ENCODE measurements at places on chromosomes 7 and 10.

GRCh38 chr10:1358860-1359625, 302.9 kb downstream of the WDR37 start:
- no peak for DNase-seq

DNA sequence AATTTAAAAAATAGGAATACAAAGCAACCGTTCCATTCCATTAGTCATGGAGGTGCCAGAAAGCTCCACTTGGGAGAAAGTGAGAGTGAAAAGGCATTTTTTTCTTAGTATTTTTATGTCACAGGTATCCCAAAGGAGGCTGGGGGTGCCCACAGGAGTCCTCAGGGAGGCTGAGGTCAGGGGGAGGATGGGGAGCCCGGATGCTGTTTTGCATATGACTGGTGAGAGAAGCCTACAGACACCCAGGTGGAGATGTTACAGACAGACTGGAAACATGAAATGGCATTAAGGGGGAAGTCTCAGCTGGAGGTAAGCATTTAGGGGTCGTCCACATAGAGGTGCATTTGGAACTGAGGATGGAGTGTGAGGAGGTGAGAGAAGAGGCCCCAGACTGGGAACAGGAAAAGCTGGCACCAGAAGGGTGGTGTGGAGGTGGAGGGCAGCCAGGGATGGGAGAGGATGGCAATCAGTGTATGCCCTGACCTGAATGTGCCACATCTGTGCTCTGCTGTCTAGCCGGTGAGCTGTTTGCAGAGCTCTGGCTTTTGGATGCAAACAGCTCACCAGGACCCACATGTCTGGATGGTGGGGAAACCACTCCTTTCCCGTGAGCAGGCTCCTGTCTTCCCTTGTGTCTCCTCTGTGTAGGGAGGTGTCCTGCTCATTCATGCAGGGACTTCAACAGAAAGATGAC, 101.1 kb downstream of the RAMP3 start:
- no peak for DNase-seq

DNA sequence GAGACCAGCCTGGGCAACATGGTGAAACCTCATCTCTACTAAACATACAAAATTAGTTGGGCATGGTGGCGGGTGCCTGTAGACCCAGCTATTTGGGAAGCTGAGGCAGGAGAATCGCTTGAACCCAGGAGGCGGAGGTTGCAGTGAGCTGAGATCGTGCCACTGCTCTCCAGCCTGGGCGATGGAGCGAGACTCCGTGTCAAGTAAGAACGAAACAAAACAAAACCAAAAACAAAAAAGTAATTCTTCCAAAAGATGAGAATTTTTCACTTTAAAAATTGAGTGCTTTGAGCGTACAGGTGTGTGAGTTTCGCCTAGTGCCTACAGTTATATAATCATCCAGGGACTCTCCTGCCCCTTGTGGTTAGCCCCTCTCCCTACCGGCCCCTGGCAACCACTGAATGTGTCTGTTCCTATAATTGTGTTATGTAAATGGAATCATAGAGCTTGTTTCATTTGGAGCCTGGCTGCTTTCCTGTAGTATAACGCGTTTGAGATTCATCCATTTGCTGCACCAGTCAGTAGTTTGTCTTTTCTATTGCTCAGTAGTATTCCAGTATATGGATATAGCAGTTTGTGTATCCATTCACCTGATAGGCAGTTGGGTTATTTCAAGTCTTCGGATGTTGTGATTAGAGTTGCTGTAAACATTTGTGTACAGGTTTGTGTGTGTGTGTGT, 80.0 kb downstream of the RBM33 start:
- no peak for DNase-seq

- DNase-seq: peak; percentile 48
Observed at GRCh38 chr10:27857616-27858015, 112.0 kb upstream of the MKX start.

DNA sequence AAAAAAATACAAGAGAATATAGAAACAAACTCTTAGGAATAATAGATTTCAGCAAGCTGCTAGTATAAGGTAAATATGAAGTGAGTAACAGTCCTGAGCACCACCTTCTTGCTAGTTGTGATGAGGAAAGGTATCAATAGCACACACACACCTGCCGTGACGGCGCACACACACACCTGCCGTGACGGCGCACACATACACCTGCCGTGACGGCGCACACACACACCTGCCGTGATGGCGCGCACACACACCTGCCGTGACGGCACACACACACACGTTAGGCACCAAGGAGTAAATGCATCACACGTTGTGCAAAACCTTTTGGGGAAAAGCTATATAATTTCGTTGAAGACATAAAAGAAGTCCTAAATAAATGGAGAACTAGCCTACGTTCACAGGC, 4.7 kb upstream of the JAKMIP3 start:
- DNase-seq: no peak

DNA sequence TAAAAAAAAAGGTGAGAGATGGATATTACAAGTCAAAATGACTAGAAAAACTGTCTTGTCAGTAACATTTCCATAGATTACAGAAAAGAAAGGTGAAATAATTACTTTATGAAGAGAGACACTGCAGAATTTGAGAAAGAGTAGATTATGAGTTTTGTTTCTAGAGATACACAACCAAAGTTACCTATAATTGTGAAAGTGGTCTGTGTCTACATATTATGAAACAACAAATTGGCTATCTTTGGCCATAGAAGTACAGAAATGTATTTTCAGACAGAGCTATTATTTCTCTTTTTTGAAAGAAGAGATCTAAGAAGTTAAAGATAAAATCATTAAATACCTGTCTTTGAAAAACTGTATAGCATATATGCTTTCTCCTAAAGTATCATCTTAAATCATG, 30.1 kb downstream of the KCND2 start:
- DNase-seq: no peak

GRCh38 chr7:92694211-92694610, 104.0 kb upstream of the FAM133B start:
- no peak for DNase-seq

DNA sequence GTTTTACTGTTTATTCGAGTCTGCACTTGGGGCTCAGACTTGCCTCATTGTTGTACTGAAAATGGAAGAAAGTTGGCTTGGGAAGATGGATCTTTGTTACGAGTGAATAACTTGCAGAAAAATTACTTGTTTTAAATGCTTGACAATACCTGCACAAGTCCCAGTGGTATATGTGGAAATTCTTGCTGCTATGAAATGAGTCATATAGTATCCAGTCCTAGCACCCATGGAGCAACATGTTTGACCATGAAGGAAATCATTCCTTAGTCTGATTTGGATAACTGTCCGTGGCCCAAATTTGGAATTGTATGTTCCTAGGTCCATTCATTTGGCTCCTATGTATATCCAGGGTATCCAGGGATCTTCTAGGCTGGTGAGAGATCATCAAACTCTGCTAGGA, 1096.8 kb downstream of the KCNMA1 start:
- no peak for DNase-seq

DNA sequence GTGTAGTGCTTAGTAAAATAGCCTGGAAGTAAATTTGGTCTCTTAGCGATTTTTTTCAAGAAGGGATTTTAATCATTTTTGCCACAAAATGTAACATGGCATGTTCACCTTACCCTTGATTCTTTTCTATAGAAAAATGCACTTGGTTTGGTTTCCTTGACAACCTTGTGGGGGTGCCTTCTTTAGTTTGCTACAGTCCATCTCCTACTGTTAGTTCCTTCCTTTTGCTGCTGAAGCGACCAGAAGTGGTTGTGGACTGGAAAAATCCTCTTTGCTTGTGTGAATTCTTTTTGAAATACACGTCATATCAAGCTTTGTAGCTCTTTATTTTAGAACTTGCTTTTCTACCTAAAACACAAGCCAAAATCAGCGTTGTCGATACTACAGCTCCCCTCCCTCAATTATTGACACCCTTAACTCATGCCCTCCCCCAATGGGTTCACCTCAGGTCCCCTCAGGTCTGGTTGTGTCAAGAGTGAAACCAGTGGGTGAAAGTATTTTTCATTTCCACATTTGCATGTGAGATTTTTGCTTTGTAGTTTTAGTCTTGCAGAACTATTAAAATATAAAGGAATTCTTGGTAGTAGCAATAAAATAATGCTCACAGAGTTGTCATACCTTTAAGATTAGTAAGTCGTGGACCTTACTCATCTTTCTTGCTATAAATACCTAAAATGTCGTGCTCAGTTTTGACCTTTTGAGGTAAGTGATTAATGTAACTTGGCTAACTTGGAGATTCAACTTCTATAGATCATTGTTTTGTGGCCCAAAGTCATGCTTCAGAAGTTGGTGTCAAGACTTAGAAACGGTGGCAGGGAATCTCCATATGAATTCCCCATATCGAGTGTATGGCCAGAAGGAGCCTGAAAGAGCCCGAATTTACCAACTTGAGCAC, 1.5 kb downstream of the ACTR3B start:
- peak; percentile 16 for DNase-seq

- DNase-seq: peak; percentile 32
Observed at GRCh38 chr7:157397731-157398691, 61.2 kb downstream of the DNAJB6 start.

- DNase-seq: peak; percentile 36
Observed at GRCh38 chr7:36129048-36129534, 24.0 kb upstream of the EEPD1 start.

DNA sequence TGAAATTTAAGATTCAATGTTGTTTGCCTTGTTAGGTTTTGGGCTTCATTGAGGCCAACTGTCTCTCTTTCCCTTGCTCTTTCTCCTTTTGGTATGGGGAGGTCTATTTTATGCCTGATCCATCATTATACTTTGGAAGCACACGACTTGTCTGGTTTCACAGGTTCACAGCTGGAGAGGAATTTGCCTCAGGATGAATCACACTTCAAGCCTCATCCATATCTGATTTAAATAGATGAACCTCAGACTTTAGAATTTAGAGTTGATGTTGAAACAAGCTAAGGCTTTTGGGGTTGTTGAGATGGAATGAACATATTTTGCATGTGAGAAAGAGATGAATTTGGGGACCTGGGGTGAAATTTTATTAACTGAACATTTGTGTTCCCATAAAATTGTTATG, 150.5 kb upstream of the IGFBP3 start:
- DNase-seq: no peak

DNA sequence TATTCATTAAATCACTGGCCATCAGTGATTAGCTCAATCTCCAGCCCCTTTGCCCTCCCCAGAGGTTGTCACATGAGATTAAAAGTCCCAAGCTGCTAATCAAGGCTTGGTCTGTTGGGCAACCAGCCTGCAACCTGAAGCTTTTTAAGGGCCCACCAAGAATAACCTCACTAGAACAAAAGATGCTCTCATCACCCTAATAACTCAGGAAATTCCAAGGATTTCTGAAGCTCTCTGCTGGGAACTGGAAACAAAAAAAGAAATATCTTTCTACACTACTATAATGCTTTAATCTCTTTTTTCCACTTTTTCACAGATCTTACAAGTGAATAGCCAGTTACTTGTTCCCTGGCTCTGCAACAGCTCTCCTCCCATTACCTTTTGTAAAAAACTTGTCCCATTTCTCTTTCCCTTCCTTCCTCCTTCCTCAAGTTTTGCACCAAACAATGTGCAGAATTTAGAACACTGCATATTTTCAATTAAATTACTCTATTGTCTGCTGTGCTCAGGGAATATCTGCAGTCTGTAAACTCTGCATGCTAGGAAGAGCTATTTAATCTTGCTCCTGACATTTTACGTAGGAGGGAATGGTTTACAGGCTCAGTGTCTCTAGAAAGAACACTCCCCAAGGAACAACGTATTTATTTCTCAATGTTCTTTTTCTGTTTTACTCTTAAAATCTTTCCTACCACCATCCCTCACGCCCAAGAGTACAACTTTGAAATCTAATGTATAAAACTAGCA, 169.1 kb downstream of the IMMP2L start:
- DNase-seq: no peak

GRCh38 chr10:112811741-112812551, 138.1 kb upstream of the TCF7L2 start:
- no peak for DNase-seq

- no peak for DNase-seq
Observed at GRCh38 chr7:76129836-76130235, 71.9 kb upstream of the SRRM3 start.

DNA sequence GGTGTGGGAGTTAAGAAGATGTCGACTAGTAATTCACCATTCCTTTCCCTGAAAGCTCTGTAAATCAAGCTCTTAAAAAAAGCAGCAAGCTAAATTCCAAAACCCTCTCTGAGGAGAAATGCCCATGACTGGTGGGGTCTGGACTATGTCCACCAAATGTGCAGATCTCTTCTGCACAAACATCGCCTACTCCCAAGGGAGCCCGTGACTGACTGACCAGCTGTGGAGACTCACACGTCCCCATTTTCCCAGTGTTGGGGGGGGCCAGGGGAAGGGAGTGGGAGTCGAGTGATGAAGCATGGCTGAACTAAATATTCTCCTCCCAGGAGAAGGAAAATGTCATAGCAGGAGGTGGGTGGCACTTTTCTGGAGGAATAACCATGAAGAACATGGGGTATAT, 164.1 kb upstream of the HPS1 start:
- DNase-seq: no peak

- DNase-seq: no peak
Observed at GRCh38 chr7:42167206-42167605, 69.8 kb downstream of the GLI3 start.

DNA sequence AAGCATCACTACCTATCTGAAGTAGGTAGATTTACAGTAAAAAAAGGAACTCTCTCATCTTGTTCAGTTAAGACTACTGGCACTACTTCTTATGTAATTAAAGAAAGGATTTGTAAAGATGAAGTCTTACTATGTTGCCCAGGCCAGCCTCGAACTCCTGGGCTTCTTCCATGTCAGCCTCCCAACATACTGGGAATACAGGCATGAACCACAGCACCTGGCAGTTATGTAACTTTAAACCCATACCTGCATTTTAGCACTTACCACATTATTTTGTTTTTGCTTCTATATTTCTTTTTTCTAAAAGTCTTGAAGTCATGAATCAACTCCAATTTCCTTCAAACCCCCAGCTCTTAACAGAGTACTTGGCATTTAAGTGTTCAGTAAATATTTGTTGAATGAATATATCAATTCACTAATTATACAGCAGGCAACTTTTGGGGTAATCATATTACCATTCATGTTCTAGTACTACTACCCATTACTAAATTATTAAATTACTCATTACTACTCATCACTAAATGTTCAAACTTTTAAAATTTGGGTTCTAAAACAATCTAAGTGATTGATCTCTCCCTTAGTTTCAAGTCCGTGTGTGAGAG, 31.6 kb upstream of the CCDC71L start:
- no peak for DNase-seq

DNA sequence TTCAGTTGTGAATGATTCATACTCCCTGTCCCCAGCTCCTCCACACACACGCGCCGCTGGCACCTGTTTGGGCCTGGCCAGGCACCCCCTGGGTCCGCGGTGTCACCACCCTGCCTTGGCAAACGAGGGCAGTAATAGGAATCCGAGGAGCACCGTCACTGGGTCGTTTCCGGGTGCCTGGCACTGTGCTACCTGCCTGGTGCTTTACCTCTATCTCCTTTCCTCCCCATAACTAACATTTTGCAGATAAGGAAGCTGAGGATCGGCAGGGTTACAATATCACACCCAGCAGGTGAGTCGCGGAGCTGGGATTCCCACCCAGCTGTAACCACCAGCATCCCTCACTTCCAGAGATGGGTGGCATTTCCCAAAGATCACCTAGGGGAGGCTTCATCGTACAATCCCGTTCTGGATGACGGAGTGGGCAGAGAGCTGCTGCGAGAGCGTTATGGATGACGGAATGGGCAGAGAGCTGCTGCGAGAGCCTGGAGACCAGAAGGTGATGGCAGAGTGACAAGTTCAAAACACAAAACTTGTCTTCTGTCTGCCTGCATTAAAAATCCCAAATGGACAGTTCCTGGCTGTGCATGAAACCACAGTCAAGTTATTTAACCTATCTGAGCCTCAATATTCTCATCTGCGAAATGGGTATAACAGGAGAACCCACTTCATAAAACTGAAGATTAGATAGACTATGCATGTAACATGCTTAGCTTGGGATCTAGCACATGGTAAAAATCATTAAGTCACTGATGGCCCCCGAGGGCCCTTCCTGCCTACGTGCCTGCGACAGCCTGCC, 1.1 kb upstream of the HSPA12A start:
- DNase-seq: peak; percentile 12
